KBM-7 (cell line): ENCODE measurements at places on chromosomes 13 and 19.
A peak's percentile ranks its signal among the peaks of the same experiment; 100 is the strongest.

DNA sequence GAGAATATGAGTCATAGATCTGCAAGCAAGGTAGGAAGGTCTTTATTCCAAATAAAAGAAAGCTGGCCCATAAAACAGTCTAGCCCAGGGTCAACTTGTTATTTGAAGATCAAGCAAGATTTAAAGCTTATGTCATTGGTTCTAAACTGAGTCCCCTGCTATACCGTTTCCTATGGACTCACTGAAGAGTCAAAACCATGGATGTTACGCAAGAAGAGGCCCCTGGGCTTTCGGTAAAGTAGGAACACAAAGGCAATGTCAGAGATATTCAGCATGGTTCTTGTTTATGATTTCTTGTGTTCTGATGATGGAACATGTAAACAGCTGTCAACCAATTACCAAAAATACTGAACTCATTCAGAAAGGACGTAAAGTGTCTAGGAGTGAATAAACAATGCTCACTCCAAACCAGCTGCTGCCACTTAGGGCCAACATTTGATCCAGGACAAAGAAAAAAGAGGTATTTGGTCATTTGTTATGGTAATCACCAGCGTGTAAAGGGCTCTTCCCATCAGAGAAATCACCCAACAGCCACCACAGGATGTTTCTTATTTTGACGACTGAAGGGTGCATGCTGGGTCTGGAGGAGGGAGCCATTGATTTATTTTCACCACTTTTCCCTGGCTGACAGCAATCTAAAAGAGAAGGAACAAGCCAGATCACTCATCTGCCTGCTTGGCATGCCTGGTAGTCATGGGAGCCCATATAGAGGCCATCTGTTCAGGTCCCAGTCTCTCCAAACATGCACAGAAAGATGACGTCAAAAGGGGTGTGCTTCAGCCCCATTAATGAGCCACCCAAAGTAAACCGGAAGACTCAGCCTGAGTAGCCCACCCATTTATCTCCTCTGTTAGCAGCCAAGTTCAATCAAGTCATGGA is 68.3 kb downstream of the FGF14 start:
- DNase-seq = no peak

DNA sequence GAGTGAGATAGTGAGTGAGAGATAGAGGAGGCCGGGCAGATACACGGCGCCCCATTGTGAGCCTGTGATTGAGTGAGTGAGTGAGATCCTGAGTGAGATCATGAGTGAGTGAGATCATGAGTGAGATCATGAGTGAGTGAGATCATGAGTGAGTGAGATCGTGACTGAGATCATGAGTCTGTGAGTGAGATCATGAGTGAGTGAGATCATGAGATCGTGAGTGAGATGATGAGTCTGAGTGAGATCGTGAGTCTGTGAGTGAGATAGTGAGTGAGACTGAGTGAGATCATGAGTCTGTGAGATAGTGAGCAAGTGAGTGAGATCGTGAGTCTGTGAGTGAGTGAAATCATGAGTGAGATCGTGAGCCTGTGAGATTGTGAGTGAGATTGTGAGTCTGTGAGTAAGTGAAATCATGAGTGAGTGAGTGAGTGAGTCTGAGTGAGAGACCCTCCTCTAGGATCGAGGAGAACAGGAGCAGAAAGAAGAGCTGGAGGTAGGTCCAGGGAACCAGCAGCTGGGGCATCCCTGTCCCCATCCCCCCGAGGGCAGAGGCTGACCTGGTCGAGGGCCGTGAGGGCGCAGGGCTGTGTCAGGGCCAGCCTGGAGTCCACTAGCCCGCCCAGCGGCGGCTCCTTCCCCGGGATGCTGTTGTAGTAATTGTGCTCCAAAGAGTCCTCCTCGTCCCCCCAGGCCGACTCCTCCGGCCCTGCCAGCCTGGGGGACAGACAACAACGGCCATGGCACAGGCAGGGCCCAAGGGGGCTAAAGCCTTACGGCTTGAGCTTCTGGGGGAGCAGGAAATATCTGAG is 25.4 kb upstream of the C2CD4C start:
- DNase-seq = no peak

DNA sequence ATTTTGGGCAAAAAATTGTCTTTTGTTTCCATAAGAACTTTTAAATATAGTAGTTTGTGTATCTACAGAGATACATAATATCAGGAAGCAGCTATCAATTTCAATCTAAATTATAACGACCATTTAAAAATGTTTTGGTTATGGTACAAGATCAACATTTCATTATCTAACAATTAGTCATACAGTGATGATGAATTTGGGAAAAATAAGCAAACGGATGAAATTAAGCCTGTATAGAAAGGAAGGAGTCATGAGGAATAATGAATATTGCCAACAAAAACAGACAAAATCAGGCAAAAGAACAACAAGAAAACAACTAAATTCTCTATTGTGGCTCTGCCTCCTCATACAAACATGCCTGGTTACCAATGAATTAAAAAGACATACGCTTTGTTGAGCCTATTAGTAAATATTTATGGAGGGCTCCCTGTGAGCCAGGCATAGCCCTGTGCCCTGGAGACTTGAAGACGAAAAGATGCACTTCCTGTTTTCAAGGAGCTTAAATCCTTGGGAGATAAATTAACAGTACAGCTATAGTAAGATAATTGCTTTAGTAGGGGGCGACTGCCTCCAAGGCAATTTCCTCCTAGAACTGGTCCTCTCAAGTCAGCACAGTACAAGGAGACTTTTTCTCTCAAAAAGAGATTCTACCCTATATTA is 73.0 kb downstream of the NALCN start:
- no peak for DNase-seq

DNA sequence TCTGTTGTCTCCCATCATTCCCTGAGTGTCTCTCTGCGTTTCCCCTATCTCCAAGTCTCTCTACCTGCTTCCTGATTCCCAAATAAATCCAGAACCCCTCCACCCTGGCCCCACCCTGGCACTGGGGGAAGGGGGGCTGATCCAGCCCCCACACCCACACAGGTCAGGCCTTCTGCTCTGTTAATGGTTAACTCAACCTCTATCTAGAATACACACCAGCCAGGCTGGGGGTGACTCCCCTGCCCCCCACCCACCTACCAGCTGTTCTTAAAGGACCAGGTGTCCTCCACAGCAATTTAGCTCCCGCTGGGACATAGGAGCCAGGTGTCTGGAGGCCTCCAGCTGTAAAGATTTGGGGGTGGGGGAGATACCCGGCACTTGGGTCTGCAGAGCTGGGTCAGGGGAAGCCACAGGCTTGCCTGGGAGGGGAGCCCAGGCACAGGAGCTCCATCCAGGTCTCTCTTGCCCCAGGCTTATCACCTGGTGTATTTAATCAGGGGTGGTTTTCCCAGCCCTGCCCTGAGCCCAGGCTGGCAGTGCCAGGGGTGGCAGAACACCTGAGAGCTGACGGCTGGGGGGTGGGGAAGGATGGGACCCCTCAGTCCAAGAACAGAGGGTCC is 3.9 kb downstream of the IRF2BP1 start:
- no peak for DNase-seq

- DNase-seq = no peak
These were observed 178.8 kb downstream of the VWA8 start for GRCh38 chr13:41782086-41782485.

DNA sequence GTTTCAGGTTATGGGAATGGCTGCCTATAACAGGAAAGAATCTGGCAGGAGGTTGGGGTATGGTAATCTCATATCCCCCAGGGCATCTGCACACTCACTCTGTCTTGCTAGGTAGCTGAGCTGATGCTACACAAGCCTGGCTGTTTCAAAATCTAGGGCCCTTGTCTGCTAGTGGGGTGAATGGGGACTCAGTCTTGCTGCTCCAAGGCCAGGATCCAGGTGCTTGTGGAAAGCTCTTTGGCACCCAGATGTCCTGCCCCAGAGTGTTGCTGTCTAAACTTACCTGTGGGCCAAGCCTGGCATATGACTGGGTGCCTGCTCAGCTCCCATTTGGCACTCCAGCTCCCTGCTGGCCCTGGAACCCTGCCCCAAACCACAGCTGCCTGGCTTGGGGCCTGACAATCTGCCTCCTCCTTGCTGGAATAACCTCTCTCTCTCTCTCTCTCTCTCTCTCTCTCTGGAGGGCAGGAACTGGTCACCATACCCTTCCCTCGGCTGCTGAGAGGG is 158.1 kb upstream of the TSC22D1 start:
- DNase-seq = no peak

DNA sequence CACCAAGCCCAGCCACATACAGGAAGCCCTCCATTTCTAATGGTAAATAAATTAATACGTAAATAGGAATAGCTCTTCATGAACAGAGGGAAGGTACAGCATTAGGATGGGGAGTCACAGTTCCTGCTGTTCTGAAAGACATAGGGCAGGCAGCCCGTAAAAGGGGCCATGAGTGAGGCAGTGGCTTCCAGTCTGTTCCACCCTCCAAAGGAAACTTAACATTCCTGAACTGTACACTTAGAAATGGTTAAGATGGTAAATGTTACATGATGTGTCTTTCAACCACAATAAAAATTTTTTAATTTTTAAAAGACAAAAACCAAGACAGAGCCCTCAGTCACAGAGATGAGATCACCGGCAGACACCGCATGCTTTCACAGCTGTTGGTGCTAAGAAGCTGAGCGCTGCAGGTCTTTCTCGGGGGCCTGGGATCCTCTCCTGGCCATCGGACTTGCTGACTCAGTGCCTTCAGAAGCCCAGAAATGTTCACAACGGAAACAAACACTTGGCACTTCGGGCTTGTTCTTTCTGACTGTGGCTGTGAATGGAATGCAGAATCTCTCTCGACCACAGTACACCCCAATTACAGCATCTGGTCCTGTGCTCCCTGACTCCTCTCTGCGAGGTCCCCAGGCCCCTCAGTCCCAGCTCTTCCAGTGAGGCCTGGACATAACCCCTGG is 36.4 kb downstream of the EPS15L1 start:
- DNase-seq = no peak

GRCh38 chr13:98930151-98930591 is 47.7 kb downstream of the DOCK9 start:
- no peak for DNase-seq

DNA sequence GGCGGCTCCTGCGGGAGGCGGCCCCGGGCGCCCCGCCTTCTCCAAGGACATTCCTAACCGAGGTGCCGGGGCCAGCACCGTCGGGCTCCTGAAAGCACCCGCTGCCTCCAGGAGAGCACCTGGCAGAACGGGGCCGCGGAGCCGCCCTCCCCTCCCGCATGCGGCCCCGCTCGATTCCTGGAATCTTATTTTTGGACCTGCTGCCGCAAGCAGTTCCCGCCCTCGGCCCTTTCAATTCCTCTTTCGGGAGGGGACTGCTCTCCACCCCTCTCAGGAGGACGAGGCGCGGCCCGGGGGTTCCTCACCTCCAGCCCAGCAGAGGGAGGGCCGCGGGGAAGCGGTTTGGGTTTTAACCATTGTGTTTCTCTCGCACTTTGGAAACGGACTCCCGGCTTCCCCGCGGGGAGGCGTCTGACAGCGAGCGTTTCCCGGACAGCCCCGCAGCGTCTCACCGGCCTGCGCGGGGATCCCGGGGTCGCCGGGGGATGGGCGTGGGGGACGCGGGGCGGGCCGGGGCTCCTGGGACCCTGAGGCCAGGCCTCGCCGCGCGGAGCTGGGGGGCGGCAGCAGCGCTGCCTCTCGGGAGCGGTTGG is 849 bp downstream of the GAS6 start:
- peak; percentile 70 for DNase-seq
